ENCODE measurements at places on chromosomes 11 and 22. TPM values are rescaled to one million over a fixed set of nuclear protein-coding genes. Genes with fewer than 3 reads are reported as not detected.
A peak's percentile ranks its signal among the peaks of the same experiment; 100 is the strongest.

DNA sequence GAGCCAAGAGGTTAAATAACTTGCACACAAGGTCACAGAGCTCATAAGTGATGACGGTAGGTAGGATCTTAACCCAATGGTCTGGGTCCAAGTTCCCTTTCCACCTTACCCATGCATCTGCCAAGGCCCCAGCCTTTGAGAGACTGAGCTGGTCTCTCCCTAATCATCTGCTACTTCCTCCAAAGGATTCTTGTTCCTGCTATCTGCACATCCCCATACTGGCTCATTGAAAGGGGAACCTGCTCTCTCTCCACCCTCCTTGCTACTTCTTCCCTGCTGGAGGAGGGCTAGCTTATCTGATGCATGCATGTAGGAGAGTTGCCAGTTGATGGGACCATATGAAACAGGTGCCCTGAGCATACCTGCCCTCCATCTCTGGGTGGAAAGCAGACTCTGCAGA lies 47.7 kb downstream of the COMMD9 start:
- no peak for DNase-seq
- no peak overlapping the region for H3K4me3 ChIP-seq
- no peaks in the 10 kb centered on the region for H3K4me1 ChIP-seq
- H3K27me3 ChIP-seq = no peaks in the 10 kb centered on the region
- H3K27ac ChIP-seq = no peak overlapping the region

DNA sequence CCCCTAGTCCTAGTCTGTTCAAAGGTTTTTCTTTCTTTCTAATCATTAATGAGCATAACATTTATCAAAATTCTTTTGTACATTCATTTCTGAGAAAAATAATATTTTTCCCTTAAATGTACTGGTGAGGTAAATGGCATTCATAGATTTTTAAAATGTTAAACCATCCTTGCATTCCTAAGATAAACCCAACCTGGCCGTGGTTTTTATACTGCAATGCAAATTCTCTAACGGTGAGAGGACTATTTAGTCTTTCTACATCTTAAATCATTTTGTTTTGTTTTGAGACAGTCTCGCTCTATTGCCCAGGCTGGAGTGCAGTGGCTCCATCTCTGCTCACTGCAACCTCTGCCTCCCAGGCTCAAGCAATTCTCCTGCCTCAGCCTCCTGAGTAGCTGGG lies 40.6 kb downstream of the TRMU start:
- no peak overlapping the region for H3K27ac ChIP-seq
- no peak overlapping the region for H3K4me3 ChIP-seq
- no peaks in the 10 kb centered on the region for H3K36me3 ChIP-seq
- H3K4me1 ChIP-seq = peaks cover 14% of the 10 kb centered on the region
- H3K27me3 ChIP-seq = no peaks in the 10 kb centered on the region
- no peak for DNase-seq

The CCDC87 gene
- total RNA-seq = 0.67 TPM

The GNAZ gene
- 3.6 TPM for total RNA-seq

- no peaks in the 10 kb centered on the region for H3K27me3 ChIP-seq
- peaks cover 6% of the 10 kb centered on the region for H3K4me1 ChIP-seq
- H3K36me3 ChIP-seq = no peaks in the 10 kb centered on the region
- peak; percentile 62 for DNase-seq
- H3K4me3 ChIP-seq = no peak overlapping the region
Observed at GRCh38 chr22:26763633-26764361, 106.4 kb downstream of the MIAT start.

GRCh38 chr11:111230122-111230465 lies 15.4 kb upstream of the POU2AF2 start:
- H3K4me3 ChIP-seq = no peak overlapping the region
- no peaks in the 10 kb centered on the region for H3K27me3 ChIP-seq
- peaks cover 27% of the 10 kb centered on the region for H3K4me1 ChIP-seq
- H3K27ac ChIP-seq = no peak overlapping the region
- no peaks in the 10 kb centered on the region for H3K36me3 ChIP-seq

- DNase-seq = no peak
- H3K27me3 ChIP-seq = peaks cover 3% of the 10 kb centered on the region
- H3K4me3 ChIP-seq = no peak overlapping the region
- no peak overlapping the region for H3K27ac ChIP-seq
Observed at GRCh38 chr11:1868636-1869291, 15.9 kb downstream of the LSP1 start.

GRCh38 chr11:102611291-102611690 lies 13.8 kb downstream of the MMP20 start:
- DNase-seq = no peak
- H3K36me3 ChIP-seq = no peaks in the 10 kb centered on the region
- H3K27me3 ChIP-seq = no peaks in the 10 kb centered on the region
- no peak overlapping the region for H3K27ac ChIP-seq
- H3K4me1 ChIP-seq = no peaks in the 10 kb centered on the region

DNA sequence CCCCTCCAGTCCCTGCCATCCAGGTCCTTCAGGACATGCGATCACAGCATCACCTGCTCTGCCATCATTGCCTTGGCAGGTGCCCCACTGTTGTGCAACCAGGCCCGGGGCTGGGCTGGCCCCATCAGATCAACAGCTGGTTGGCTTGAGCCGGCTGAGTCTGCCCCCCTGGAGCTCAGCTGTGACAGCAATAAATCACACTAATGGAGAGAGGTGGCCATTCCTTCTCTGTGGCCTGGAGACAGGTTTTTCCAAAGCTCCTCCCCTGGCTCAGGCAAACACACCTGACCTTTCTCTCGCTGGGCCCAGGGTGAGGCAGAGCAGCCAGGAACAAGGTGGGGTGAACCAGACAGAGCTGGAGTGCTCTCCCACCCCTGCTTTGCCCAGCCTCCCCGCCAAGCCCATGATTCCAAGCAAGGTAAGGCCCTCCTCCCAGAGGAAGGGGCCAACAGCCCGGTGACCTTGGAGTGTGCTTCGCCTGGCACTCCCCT lies 8.9 kb upstream of the FXYD2 start:
- H3K27ac ChIP-seq = no peak overlapping the region
- peak; percentile 32 for DNase-seq
- H3K36me3 ChIP-seq = peaks cover 1% of the 10 kb centered on the region
- H3K4me1 ChIP-seq = peaks cover 17% of the 10 kb centered on the region

The OR5T3 gene
- not detected for total RNA-seq

DNA sequence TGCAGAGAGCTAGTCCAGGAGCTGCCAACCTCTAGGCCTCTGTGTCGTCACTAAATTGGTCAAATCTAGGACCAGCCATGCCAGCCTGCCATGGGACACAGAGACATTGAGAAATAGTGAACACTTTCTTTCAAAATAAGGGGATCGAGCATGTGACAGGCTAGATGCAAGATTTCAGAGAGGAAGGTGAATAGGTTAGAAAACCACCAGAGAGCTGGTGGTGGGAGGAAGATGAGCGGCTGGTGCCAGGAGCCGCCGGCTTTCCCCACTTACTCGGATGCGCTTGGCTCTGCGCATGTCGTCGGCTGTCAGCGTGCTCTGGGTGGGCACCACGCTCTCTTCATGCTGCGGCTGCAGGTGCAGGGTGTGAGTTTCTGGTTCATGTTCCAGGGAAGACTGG lies 35.4 kb upstream of the NFRKB start:
- no peaks in the 10 kb centered on the region for H3K4me1 ChIP-seq
- H3K27ac ChIP-seq = no peak overlapping the region
- H3K36me3 ChIP-seq = peaks cover 14% of the 10 kb centered on the region
- H3K27me3 ChIP-seq = no peaks in the 10 kb centered on the region
- DNase-seq = no peak

GRCh38 chr11:8928981-8929615 lies 3.6 kb downstream of the C11orf16 start:
- DNase-seq = no peak
- H3K27me3 ChIP-seq = no peaks in the 10 kb centered on the region
- H3K4me1 ChIP-seq = no peaks in the 10 kb centered on the region

GRCh38 chr22:31177420-31178162 lies 17.6 kb downstream of the RNF185 start:
- no peak for DNase-seq
- no peak overlapping the region for H3K4me3 ChIP-seq
- no peaks in the 10 kb centered on the region for H3K27me3 ChIP-seq
- H3K4me1 ChIP-seq = peaks cover 6% of the 10 kb centered on the region
- H3K36me3 ChIP-seq = peaks cover 2% of the 10 kb centered on the region

DNA sequence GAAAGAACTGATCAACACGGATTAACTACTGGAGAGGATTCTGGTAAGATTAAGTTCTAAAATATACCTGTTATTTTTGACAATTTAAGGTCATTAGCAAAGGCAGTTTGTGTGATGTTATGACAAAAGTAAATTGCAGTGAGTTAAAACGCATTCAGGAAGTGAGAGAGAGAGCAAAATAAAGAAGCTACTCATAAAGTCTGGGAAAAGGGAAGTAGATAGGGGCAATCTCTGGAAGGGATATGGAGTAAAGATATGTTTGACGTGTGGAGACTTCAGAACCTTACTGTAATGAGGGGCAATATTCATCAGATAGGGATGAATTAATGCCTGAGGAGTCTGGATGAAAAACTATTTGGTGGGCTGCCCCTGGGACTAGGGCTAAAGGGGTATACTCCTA lies 16.8 kb downstream of the OR56B4 start:
- H3K4me3 ChIP-seq = no peak overlapping the region
- H3K36me3 ChIP-seq = no peaks in the 10 kb centered on the region
- H3K4me1 ChIP-seq = no peaks in the 10 kb centered on the region
- DNase-seq = no peak

DNA sequence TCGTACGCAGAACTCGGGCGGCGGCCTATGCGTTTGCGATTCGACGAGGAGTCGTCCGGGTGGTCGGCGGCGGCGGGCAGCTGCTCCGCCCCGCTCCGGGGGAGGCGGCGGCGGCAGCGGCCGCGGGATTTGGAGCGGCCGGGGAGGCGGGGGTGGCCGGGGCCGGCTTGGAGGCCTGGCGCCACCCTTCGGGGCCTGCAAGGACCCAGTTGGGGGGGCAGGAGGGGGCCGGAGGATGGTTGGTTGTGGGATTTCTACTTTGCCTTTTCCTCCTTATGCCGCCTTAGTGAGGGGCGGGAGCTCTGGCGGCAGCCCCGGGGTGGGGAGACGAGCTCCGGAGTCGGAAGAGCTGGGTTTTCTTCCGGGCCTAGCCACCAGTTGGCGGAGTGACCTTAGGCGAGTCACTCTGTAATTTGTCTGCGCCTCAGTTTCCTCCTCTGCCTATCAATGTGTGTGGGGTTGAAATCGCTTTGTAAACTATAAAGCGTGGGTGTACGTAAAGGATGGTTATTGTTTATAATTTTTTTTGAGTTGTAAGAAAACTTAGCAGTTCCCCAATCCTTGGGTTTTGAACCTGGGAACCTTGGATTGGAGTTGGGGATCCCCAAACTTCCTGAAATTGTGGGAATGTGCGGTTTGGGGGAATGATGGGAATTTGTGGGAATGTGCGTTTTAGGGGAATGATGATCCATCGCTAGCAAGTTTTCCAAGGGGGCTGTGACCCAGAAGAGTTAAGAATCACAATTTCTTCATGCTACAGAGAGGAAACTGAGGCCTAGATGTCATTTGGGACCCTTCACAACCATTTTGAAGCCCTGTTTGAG lies 679 bp downstream of the TUG1 start:
- peak overlapping the region; percentile 89 for H3K4me3 ChIP-seq
- peak overlapping the region; percentile 97 for H3K27ac ChIP-seq
- H3K27me3 ChIP-seq = no peaks in the 10 kb centered on the region
- H3K4me1 ChIP-seq = no peaks in the 10 kb centered on the region
- peak; percentile 51 for DNase-seq

- H3K4me3 ChIP-seq = no peak overlapping the region
- H3K36me3 ChIP-seq = no peaks in the 10 kb centered on the region
- DNase-seq = peak; percentile 30
- no peak overlapping the region for H3K27ac ChIP-seq
- H3K27me3 ChIP-seq = no peaks in the 10 kb centered on the region
- peaks cover 2% of the 10 kb centered on the region for H3K4me1 ChIP-seq
Observed at GRCh38 chr11:123386796-123387510, 43.1 kb upstream of the GRAMD1B start.

DNA sequence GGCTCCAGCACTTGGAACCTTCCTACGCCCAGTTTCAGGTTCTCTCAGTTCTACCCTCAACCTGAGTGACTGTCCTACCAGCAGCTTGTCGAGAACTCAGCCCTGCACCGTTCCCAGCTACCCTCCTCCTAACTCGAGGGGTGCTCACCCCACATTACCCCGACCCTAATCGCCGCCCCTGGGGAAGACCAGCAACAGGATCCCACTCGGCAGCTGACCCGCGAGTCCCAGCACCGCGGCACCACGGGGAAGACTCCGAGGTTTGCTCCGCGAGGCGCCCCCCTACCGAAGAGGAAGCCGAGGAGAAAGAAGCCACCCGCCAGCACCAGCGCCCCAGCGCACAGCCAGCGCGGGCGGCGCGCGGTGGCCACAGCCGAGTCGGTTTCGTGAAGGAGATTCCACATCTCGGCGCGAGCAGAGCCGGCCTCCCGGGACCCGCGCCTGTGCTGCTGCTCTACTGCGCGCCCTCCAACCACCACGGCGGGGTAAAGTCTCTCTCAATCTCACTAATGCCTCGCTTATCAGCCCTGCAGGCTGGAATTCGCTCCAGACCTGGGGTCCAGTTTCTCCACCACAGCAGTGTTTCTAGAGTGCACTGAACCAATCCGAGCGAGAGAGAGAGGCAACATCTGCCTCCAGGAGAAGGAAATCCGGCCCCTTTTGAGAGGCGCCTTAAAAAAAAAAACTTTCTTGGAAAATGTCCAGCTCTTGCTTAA lies at the start of gene FOLH1:
TSS of gene FOLH1 (minus strand) at position 597 of the 716 bp plus-strand sequence. CDS start at position 404, 193 bp downstream.
- no peaks in the 10 kb centered on the region for H3K36me3 ChIP-seq
- peak; percentile 97 for DNase-seq
- H3K4me1 ChIP-seq = no peaks in the 10 kb centered on the region
- peak within 1 kb of the TSS; percentile 83 for H3K27ac ChIP-seq

GRCh38 chr22:40128989-40129388 lies 48.7 kb upstream of the TNRC6B start:
- H3K4me1 ChIP-seq = peaks cover 3% of the 10 kb centered on the region
- peak; percentile 19 for DNase-seq
- no peak overlapping the region for H3K4me3 ChIP-seq
- no peaks in the 10 kb centered on the region for H3K27me3 ChIP-seq
- peak overlapping the region; percentile 22 for H3K27ac ChIP-seq

The C11orf91 gene
- total RNA-seq = not detected

The MMP27 gene
- not detected for total RNA-seq

DNA sequence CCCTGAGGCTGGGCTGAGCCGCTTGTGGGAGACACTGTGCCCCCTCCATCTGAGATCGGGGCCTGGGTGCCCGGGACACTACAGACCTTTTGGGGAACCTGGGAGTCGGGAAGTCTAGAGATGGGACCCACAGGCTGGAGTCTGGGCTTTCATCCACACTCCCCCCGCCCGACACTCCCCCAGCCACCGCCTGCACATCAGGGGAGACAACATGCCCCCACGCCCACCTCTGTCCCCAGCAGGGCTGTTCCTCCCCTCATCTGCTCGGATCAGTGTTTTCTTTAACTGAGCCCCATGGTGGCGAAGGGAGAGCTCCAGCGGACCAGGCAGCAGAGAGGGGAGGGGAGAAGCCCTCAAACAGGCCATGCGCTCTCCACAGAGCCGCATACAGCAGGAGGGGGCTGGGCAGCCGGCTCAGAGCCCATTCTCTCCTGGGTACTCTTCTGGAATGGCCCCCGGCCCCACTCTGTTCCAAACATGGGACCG lies 174.7 kb downstream of the IGLL1 start:
- H3K4me3 ChIP-seq = no peak overlapping the region
- DNase-seq = no peak
- H3K4me1 ChIP-seq = no peaks in the 10 kb centered on the region
- no peaks in the 10 kb centered on the region for H3K36me3 ChIP-seq

The KCTD21 gene
- 8.9 TPM for total RNA-seq

The EHBP1L1 gene
- 58.3 TPM for total RNA-seq

GRCh38 chr11:64681171-64681570 lies 41.8 kb downstream of the NRXN2 start:
- no peak for DNase-seq
- H3K27ac ChIP-seq = no peak overlapping the region
- no peak overlapping the region for H3K4me3 ChIP-seq
- no peaks in the 10 kb centered on the region for H3K36me3 ChIP-seq
- H3K27me3 ChIP-seq = peaks cover 6% of the 10 kb centered on the region

- H3K36me3 ChIP-seq = no peaks in the 10 kb centered on the region
- H3K4me1 ChIP-seq = no peaks in the 10 kb centered on the region
- H3K27me3 ChIP-seq = peaks cover 3% of the 10 kb centered on the region
Observed at GRCh38 chr11:121714351-121714750, 261.6 kb upstream of the SORL1-AS1 start.
